Panc1 (cell line): ENCODE measurements at places on chromosomes 11 and 22. TPM values are rescaled to one million over a fixed set of nuclear protein-coding genes. Genes with fewer than 3 reads are reported as not detected.
A peak's percentile ranks its signal among the peaks of the same experiment; 100 is the strongest.

Gene PNPLA5
- not detected for total RNA-seq

Gene OR51E2
- total RNA-seq: not detected

Gene UBQLNL
- 0.72 TPM for total RNA-seq

DNA sequence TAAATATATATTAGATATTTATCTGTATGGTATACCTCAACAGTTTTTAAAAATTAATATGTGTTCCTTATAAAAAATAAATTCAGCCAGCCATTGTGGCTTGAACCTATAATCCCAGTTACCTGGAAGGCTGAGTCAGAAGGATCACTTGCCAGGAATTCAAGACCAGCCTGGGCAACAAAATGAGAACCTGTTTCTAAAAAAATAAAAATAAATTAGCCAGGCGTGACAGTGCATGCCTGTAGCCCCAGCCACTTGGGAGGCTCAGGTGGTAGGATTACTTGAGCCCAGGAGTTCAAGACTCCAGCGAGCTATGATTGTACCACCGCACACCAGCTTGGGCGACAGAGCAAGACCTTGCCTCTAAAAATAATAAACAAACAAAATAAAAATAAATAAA, 54.9 kb downstream of the PHF21A start:
- no peak for DNase-seq

DNA sequence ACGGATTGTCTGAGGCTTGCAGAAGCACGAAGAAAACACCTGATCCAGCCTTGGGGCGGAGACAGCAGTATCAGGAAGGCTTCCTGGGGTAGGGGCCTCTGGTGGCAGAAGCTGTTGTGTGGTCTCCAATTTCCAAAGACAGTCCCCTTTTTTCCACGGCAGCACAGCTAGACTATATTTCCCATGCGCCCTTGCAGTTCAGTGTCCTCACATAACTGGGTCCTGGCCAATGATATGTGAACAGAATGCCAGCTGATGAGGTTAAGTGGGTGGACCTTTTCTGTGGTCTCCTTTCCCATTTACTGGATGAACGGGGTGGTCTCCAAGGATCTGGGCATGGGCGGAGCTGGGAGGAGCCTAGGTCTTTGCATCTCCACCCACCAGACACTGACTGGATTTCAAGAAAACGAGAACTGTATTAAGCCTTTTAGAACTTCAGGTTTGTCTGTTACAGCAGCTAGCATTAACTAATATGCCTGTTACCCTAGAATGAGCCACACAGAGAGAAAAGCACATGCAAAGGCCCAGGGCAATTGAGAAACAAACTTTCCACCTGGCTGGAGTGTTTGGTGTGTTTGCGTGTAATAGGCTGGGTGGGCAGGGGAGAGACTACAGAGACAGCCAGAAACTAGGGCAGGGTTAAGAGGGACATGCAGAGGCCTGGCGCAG, 6.2 kb downstream of the GAL3ST1 start:
- no peak for DNase-seq

DNA sequence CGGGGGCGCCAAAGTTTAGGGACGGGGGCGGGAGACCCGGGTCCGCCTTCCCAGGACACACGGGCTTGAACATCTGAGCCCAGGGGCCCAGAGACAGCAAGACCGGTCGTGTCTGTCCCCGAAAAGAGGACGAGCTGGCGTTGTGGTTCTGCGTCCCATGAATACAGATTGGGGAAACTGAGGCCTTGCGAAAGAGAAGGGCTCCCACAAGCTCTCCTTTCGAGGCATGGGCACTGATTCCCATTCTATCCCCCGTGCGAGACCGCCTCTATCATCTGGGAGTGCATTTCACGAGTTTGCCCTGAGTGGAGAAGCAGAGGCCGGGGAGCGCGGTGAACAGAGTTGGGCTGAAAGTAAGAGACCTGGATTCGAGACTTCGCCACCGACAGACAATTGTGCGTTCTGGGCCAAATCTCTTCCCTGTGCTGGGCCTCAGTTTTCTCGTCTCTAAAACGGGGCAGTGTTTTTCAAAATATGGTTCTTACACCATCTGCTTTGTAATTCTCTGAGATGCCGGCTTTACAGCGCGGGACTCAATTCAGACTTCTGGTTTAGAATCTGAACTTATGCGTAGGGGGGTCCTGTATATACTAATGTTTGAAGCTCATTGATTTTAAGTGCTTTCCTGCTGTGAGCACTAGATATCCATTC, 471 bp downstream of the RNF185 start:
- DNase-seq: no peak

GRCh38 chr11:117910525-117910924, 18.7 kb downstream of the TMPRSS13 start:
- DNase-seq: no peak

DNA sequence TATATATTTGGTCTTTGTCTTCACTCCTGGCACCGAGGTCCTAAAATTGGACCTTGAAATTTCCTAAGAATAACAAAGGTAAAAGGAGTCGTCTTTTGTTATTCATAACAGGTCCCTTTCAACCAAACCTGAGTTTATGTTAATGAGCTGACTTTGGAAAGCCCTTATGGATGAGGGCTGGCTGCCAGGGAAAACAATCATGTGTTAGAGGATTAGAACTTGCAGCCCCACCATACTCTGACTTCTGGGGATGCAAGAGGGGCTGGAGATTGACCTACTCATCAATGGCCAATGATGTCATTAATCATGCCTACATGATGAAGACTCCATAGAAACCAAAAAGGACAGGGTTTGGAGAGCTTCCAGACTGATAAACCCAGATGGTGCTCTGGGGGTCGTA, 118.9 kb downstream of the MRTFA start:
- no peak for DNase-seq

- no peak for DNase-seq
Observed at GRCh38 chr11:122516686-122517085, 138.8 kb upstream of the UBASH3B start.

DNA sequence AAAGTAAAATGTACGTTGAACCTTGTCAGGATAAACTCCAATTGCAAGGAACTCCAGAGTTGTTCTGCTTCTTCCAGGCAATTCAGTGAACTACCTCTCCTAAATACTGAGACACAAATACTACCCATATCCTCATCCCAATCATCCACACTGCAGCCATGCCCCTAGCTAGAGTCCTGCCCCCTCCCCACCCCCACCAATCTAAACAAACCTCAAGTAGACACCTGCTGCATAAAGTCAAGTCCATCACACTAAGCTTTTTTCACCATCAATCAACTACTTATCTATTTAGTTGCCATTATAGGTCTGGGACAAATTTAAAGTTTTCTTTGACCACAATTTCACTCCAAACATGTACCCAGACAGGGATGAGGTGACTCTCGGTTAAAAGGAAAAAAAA, 93.2 kb upstream of the APOA1 start:
- no peak for DNase-seq

DNA sequence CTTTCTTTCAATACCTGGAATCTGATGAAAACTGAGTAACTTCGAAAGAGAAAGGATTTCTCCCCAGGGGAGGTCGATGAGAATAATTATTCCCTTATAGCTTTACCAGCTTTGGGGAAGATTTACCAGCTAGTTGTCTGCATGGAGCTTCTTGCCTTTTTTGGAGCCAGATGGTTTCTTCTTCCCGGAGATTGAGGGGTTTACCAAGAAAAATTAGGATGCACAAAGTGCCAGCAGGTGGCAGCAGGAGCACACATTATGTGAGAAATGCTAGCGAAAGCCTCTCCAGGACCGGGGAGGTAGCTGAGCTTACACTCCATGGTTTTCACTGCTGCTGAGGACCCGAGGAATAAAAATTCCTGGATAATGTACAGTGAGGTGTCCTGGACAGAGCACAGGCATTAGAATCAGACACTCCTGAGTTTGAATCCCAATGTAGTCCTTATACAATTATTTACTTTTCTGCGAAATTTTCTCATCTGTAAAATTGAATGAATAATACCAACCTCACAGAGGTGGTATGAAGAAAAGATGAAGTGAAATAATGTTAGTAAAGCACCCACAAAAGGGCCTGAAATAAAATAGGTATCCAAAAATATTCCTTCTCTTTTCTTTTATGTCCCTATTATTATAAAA, 46.0 kb upstream of the PARVA start:
- peak; percentile 71 for DNase-seq

DNA sequence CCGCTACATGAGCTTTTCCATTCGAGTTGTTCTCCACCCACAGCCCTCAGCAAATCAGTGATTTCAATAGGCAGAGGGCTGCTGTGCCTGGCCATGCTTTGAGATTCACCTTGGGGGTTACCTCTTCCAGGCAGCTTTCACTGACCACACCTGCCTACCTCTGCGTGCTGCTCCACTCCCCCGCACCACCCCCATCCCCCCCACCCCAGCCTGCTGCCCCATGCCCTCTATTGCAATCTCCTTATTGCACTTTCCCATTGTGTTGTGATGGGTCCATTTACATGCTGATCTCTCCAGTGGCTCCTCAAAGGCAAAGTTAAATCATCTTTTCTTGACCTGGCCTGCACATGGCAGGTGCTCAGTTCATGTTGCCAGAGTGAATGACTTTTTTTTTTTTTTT, 18.0 kb upstream of the POLA2 start:
- no peak for DNase-seq
